Glutamatergic neuron (in vitro differentiated cells): ENCODE measurements at places on chromosomes 3 and 15.

DNA sequence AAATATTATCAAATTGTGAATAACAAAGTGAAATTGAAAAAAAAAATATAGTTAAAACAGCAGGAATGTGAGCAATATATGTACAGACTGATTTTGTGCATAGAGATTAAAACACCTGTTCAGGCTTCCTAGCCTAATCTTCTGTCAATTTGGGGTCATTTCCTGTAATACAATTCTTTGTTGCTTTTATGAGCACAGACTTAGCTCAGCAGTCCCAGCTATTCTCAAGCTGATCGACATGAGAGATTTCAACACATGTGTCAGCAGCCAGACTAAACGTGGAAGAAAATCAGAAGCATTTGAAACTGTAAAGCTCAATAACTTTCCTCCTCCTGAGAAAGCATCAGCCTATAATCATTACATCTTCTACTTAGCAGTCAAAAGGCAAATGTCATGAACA lies 1.6 kb upstream of the FHIT start:
- DNase-seq: no peak

- DNase-seq: no peak
Measured at GRCh38 chr15:88393719-88394519, 73.3 kb downstream of the MRPL46 start.

DNA sequence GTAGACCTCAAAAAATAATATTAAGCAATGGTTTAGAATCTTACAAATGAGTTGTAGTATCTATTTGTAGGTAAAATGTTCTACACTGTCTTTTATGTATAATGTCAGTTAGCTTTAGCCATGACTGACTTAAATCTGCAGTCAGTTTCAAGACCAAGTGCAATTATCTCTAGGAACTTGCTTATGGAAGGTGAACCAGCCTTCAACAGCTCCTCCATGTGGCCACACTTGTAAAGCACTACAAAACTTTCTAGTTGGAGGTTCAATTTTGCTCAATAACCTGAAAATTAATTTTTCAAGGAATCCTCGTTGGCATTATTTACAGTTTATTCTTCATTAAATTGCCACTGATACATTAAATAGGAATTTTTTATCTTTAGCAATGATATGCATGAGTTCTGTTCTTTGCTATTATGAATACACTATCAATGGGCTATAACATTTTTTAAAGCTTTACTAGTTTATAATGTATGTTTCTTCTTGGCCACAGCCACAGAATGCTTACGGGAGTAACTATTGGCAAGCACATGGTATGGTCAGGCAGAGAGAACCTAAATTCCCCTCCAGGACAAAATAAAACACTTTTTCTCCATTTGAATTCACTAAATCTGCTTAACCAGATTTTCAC lies 315.3 kb upstream of the UBE2E2 start:
- no peak for DNase-seq

DNA sequence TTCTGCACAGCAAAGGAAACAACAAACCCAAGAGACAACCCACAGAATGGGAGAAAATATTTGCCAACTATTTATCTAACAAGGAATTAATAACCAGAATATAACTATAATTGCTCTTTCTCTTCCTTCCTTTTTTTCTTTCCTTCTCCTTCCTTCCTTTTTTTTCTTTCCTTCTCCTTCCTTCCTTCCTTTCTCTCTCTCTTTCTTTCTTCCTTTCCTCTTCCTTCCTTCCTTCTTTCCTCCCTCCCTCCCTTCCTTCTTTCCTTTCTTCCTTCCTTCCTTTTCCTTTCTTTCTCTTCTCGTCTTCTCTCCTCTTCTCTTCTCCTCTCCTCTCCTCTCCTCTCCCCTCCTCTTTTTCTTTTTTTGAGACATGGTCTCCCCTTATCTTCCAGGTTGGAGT lies 345.4 kb upstream of the ARRDC4 start:
- no peak for DNase-seq

GRCh38 chr15:68384451-68385239 lies 47.3 kb downstream of the ITGA11 start:
- no peak for DNase-seq

DNA sequence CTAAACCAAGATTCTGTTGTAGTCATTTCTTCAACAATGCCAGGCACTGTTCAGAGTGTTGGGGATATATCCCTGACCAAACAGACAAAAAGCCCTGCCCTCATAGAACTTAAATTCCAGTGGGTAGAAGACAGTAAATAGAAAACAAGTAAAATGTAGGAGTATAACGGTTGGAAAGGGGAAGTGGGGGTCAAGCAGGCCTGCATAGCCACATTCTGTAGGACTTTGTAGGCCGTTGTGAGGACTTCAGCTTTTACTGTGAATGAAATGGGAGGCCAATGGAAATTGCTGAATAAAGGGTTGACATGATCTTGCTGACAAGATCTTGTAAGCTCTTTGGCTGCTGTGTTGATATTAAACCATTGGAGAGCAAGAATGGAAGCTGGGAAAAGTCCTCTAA lies 1.8 kb downstream of the MRPS11 start:
- DNase-seq: no peak

- no peak for DNase-seq
Measured at GRCh38 chr3:193782276-193782647, 189.3 kb downstream of the OPA1 start.

- no peak for DNase-seq
Measured at GRCh38 chr15:76169018-76169417, 109.2 kb downstream of the TMEM266 start.

DNA sequence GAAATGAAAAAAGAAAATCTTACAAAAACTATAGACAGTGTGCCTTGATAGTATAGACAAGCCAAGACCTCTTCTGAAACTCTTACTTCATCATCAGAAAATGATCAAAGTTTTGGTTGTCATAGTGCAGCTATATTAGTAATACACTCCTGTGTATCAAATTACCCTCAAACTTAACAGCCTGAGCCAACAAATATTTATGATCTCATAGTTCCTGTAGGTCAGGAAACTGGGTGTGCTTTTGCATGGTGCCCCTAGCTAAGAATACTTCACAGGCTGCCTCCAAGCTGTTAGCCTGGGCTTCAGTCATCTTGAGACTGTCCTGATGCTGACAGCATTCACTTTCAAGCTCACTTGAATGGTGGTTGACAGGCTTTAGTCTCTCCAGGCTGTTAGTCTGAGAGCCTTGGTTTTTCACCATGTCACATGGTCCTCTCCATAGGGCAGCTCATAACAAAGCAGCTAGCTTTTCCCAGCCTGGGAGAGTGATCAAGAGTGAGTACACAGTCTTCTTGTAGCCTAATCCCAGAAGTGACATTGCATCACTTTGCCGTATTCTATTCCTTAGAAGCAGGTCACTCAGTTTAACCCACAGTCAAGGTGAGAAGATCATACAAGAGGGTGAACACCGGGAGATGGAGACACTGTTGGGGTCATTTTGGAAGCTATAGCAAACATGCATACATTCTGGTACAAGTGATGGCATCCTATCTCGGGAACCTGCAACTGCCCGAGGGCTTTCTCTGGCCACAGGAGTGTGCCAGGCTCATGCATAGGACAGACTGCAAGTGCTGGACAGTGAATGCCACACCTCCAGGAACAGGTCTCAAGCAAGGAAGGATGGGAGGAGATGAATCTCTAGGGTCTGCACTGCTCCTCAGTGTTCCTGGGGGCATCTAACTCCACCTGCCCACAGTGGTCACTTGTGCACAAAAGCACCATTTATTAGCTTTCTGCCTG lies 173.4 kb upstream of the CADPS start:
- DNase-seq: no peak

GRCh38 chr3:31223278-31223677 lies 309.4 kb upstream of the STT3B start:
- no peak for DNase-seq

DNA sequence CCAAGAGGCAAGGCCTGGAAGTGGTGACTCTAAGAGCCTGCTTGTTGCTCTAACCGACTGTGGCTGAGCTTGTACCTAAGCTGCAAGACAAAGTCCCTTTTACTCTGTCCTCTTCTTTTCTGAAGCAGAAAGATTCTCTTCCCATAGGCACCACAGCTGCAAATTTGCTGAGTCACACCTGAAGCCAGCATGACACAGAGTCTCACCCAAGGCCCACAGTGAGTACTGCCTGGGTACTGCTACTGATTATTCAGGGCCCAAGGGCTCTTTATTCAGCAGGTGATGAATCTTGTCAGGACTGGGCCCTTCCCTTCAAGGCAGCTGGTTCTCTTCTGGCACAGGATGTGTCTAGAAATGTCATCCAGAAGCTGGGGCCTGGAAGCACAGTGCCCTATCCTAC lies 18.9 kb upstream of the TIGIT start:
- DNase-seq: no peak

GRCh38 chr15:88897456-88898194 lies 2.3 kb upstream of the HAPLN3 start:
- peak; percentile 72 for DNase-seq

DNA sequence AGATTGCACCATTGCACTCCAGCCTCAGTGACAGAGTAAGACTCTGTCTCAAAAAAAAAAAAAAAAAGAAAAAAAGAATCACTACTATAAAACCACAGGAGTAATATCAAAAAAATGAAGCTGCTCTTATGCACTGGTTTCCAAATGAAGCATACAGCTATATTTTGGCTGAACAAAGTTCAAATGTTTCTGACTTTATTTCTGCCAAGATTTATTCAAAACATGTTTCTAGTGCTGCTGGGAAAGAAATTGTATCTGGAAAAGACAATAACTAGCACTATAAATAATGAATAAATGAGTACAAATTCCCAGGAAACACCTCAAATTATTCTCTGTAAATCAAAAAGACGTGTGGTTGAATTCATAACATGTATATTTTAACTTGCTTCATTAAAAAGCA lies 102.5 kb upstream of the MME start:
- DNase-seq: no peak

GRCh38 chr3:156397534-156397933 lies 157.4 kb downstream of the SSR3 start:
- DNase-seq: no peak

- DNase-seq: no peak
Measured at GRCh38 chr3:176275113-176275512, 922.2 kb downstream of the TBL1XR1 start.

DNA sequence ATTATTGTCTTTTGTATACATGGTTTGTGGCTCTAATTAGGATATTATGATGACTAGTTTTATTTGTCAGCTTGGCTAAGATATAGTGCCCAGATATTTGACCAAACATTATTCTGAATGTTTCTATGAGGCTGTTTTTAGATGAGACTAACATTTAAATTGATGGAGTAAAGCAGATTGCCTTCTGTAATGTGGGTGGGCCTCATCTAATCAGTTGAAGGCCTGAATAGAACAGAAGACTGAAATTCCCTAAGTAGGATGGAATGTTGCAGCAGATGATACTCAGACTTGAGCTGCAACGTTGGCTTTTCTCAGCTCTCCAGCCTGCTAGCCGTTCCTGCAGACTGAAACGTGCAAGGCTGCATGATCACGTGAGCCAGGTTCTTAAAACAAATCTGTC lies 546.5 kb downstream of the EDEM1 start:
- no peak for DNase-seq

- DNase-seq: peak; percentile 88
Measured at GRCh38 chr3:9402410-9403228, 5.2 kb downstream of the SETD5 start.

GRCh38 chr3:48118322-48118721 lies 69.9 kb downstream of the CDC25A start:
- DNase-seq: no peak

DNA sequence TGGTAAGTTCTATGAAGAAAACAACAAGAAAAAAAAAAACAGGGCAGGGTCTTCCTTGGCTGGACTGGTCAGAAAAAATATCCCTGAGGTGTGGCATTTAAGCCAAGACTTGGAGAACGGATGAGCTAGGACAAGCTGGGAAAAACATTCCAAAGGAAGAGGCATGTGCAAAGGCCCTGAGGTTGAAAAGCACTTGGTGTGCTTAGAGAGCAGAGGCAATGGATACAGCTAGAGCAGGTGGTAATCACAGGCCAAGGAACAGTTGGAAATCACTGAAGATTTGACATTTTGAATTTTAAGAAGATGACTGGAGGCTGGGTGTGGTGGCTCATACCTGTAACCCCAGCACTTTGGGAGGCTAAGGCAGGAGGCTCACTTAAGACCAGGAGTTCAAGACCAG lies 42.9 kb upstream of the PDE8A start:
- no peak for DNase-seq

DNA sequence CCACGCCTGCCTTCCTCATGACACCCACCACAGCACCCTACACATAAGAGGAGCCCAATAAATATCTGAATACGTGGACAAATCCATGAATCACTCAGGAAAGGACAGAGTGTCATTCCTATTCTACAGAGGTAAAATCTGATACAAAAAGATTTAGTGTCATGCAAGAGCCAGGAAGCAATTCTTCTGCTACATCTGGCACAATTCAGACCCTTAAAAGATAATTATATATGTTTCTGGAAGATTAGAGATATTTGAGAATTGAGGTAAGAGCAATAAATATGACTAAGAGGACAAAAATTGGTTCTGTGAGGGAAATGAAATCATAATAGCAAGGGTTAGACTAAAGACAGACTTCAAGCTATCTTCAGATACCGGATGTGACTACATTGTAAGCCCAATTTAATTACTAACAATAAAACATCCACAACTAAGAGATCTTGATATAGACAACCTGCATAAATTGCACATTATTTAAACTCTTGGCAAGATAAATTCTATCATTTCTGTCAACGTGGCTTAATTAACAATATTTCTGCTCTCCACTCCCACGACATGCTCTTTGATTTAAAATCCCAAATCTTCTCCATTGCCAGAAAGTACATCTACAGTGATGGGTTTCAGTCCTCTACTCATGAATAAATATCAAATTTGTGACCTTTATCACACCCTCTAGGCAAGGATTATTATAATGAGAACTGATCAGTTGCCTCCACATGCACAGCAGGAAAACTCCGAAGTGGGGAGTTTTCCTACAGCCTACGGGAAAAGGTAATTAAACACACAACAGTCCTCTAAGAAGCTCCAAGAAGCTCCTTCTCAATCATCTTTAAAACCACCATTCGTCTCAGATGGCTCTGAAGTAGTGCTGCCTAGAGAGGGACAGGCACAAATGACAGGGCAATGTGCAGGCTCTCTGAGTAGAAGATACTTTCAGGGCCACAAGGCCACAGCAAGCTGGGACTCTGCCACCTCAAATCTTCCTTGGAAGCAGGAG lies 32.6 kb downstream of the MB21D2 start:
- no peak for DNase-seq

DNA sequence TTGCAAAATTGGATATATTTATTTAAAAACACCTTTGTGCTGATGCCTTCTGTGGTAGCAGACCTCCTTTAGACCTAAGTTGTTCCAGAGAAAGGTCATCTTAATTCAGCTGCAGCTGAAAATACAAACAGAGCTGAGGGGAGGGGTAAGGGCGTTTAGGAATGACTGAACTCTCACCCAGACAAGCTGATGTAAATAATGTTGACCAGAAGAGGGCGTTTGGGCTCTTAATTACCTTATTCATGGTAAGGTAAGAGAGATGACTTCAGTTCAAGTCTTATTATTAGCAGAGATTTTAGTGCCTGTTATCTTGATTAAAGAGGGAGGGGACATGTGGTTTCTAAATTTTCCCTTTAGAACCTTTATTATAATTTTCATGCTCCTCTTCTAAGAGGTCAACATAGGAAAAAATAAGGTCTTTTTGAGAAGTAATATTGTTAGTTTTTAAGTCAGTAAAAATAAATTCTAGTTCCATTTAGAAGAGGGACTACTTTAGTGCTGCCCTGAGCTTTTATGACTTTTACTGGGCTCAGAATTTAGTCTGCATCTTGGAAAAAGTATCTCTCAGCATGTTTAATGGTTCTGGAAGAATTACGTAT lies 46.3 kb downstream of the GPR171 start:
- DNase-seq: no peak

GRCh38 chr15:73517566-73517965 lies 74.6 kb downstream of the REC114 start:
- no peak for DNase-seq
